GM23248 (cell line): ENCODE measurements at places on chromosomes 12 and 14. TPM values are rescaled to one million over a fixed set of nuclear protein-coding genes. Genes with fewer than 3 reads are reported as not detected.
A peak's percentile ranks its signal among the peaks of the same experiment; 100 is the strongest.

LRRC10 gene
- total RNA-seq = not detected in 2 replicates

STXBP6 gene
- 13.9 and 14.4 TPM in 2 replicates for total RNA-seq

GPR135 gene
- total RNA-seq = 2.6 and 5.8 TPM in 2 replicates

SOAT2 gene
- not detected in 2 replicates for total RNA-seq

SLC4A8 gene
- 2.6 and 4.3 TPM in 2 replicates for total RNA-seq

EP400 gene
- 8.6 and 9.6 TPM in 2 replicates for total RNA-seq

NDUFA9 gene
- 57.8 and 61.2 TPM in 2 replicates for total RNA-seq

ZNF891 gene
- 0.43 and 0.63 TPM in 2 replicates for total RNA-seq

TRPV4 gene
- 0.65 and 1.6 TPM in 2 replicates for total RNA-seq

GRCh38 chr14:89304972-89305703, 111.9 kb downstream of the FOXN3 start:
- DNase-seq = peak; percentile 82
- peaks cover 41% of the 10 kb centered on the region for H3K4me1 ChIP-seq

GRCh38 chr14:32019276-32019675, 57.8 kb upstream of the ARHGAP5 start:
- DNase-seq = no peak
- H3K4me1 ChIP-seq = no peaks in the 10 kb centered on the region
- H3K36me3 ChIP-seq = no peaks in the 10 kb centered on the region
- H3K27ac ChIP-seq = no peak overlapping the region

- no peak for DNase-seq
- no peak overlapping the region for H3K4me3 ChIP-seq
- H3K4me1 ChIP-seq = no peaks in the 10 kb centered on the region
- H3K27me3 ChIP-seq = no peaks in the 10 kb centered on the region
These were observed 106.2 kb downstream of the GPATCH2L start for GRCh38 chr14:76257842-76258397.

- DNase-seq = no peak
- H3K27me3 ChIP-seq = no peaks in the 10 kb centered on the region
- H3K4me3 ChIP-seq = no peak overlapping the region; the same call in 1 of the 2 replicates
- no peak overlapping the region for H3K27ac ChIP-seq
- peaks cover 12% of the 10 kb centered on the region for H3K4me1 ChIP-seq
- no peaks in the 10 kb centered on the region for H3K36me3 ChIP-seq
These were observed 2.6 kb downstream of the CCDC85C start for GRCh38 chr14:99601361-99601831.

- H3K27me3 ChIP-seq = no peaks in the 10 kb centered on the region
- peak overlapping the region; percentile 97 for H3K27ac ChIP-seq
- peak overlapping the region; percentile 96 for H3K4me3 ChIP-seq
- H3K36me3 ChIP-seq = no peaks in the 10 kb centered on the region
These were observed 652 bp downstream of the BAZ1A start for GRCh38 chr14:34874386-34875030.

DNA sequence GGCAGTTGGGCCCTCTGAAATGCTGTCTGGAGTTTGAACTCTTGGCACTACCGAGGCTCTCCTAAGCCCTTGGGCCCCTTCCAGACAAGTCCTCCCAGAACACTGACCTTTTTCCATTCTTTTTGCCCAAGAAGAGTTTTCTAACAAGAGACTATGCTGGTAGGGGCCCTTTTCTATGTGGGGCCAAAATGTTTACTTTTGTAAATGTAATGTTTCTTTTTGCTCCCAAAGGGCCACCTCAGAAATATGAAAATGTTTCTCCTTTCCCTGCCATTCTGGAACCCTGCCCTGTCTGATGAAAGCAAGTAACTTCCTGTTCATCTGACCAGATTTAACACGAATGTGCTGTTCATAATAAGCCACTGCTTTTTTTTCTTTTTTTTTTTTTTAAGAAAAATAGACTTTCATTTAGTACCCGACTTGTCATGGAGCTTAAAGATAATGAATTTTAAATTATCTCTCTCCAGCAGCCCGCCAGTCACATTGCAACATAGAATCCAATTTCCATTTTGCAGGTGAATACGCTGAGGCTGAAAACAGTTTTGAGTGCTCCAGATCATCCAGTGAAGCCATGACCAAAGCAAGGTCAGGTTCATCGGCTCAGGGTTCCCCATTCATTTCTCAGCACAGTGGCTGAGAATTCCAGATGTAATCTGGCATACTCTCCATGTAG, 169.9 kb downstream of the DPF3 start:
- no peaks in the 10 kb centered on the region for H3K27me3 ChIP-seq
- DNase-seq = peak; percentile 52
- H3K36me3 ChIP-seq = peaks cover 6% of the 10 kb centered on the region; the same call in 1 of the 2 replicates

DNA sequence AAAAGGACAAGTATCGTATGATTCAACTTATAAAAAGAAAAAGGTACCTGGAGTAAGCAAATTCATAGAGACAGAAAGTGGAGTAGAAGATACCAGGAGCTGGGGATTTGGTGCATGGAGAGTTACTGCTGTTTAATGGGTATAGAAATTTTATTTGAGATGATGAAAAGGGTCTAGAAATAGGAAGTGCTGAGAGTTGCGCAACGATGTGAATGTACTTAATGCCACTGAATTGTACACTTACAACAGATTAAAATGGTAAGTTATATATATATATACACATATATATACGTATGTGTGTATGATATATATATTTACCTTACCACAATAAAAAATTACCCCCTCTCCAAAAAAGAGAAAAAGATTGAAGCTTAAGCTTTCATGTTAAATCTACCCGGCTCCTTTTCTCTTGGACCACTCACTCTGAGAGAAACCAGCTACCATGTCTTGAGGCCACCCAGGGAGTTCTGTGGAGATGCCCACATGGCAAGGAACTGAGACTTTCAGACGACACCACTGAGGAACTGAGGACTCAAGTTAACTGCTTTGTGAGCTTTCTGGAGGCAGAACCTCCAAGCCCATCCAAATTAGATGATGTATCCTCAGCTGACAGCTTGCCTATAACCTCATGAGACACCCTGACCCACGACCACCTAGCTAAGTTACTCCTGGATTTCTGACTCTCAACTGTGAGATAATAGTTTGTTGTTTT, 130.0 kb upstream of the BTG1 start:
- no peaks in the 10 kb centered on the region for H3K27me3 ChIP-seq
- H3K27ac ChIP-seq = no peak overlapping the region
- H3K36me3 ChIP-seq = no peaks in the 10 kb centered on the region
- no peak for DNase-seq
- H3K4me1 ChIP-seq = no peaks in the 10 kb centered on the region
- H3K4me3 ChIP-seq = no peak overlapping the region

- no peaks in the 10 kb centered on the region for H3K27me3 ChIP-seq
- no peaks in the 10 kb centered on the region for H3K36me3 ChIP-seq
- peak; percentile 64 for DNase-seq
- peaks cover 72% of the 10 kb centered on the region for H3K4me1 ChIP-seq
- peak overlapping the region; percentile 19 for H3K27ac ChIP-seq
- no peak overlapping the region for H3K4me3 ChIP-seq
These were observed 13.4 kb downstream of the MARK3 start for GRCh38 chr14:103398427-103399195.

DNA sequence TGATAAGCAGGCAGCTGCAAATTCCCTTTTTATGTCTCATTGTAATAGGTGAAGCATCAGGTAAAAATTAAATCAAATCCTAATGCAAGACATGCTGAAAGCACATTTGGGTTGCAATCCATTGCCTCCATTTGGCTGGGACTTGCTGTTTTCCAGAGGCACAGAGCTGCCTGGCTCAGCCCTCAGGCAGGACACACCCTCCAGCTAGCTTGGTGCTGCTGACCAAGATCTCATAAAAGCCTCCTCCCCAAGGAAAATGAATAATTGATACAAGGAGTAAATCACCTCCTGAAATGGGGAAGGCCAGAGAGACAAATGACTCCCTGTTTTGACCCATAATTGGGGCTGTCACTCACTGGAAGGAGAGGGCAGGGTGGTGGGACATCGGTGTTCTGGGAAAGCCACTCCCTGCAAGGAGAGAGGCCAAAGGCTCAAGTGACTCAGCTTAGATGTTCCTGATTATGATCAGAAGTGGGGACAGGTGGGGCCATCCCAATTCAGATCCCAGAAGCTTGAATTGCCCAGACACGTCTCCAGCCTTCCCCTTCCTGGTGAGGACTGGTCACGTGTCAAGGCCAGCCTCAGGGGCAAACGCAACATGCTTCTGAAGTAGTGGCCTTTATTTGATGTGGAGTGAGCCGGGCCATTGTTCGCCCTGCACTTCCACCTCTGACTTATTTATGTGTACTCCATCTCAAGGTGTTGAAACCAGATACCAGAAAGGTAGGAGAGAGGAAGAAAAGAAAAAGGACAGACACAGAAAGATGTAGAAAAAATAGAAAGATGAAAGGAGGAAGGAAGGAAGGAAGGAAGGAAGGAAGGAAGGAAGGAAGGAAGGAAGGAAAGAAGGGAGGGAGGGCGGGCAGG, 773.7 kb downstream of the BCL11B start:
- H3K27ac ChIP-seq = no peak overlapping the region
- no peaks in the 10 kb centered on the region for H3K36me3 ChIP-seq
- DNase-seq = no peak
- no peaks in the 10 kb centered on the region for H3K27me3 ChIP-seq
- no peaks in the 10 kb centered on the region for H3K4me1 ChIP-seq
- no peak overlapping the region for H3K4me3 ChIP-seq

GRCh38 chr14:103155010-103155409, 31.7 kb downstream of the TNFAIP2 start:
- no peaks in the 10 kb centered on the region for H3K36me3 ChIP-seq
- no peaks in the 10 kb centered on the region; the same call in 1 of the 2 replicates for H3K27me3 ChIP-seq
- no peak overlapping the region for H3K27ac ChIP-seq
- no peaks in the 10 kb centered on the region for H3K4me1 ChIP-seq

DNA sequence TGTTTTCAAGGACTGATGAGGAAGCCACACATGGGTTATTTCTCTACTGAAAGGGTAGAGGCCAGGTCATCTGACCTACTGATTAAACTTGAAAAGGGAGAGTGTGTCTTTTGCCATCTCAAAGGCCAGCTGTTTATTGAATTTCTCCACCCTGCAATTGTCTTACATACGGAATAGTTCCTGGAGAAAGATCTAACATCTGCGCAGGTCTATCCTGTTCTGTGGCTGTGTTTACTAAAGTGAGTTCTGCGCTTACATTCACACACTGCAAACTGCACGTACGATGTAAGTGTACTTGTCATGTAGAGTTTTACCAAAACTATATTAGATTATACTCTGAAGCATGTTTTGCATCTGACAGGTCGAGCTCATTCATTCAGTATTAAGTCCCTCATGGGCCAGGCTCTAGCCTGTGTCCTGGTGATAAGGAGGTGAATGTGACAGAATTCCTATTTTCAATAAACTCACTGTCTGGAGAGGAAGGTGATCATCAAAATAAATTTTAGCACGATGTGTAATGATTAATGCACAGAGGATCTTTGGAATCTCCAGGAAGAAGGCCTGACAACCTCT, 96.6 kb downstream of the PRKCH start:
- H3K4me1 ChIP-seq = no peaks in the 10 kb centered on the region
- no peak overlapping the region for H3K27ac ChIP-seq
- no peak for DNase-seq
- H3K36me3 ChIP-seq = no peaks in the 10 kb centered on the region

GRCh38 chr14:41016213-41016612, 590.5 kb upstream of the LRFN5 start:
- no peaks in the 10 kb centered on the region for H3K4me1 ChIP-seq
- no peaks in the 10 kb centered on the region for H3K36me3 ChIP-seq
- no peak for DNase-seq

- no peaks in the 10 kb centered on the region for H3K4me1 ChIP-seq
- H3K27me3 ChIP-seq = no peaks in the 10 kb centered on the region
- no peak overlapping the region for H3K4me3 ChIP-seq
- H3K36me3 ChIP-seq = no peaks in the 10 kb centered on the region
These were observed 266.6 kb downstream of the KIF21A start for GRCh38 chr12:39176356-39176755.

- no peak for DNase-seq
- peaks cover 32% of the 10 kb centered on the region for H3K4me1 ChIP-seq
- no peaks in the 10 kb centered on the region for H3K27me3 ChIP-seq
- H3K36me3 ChIP-seq = no peaks in the 10 kb centered on the region
These were observed 232.2 kb downstream of the PCNX1 start for GRCh38 chr14:71139294-71139946.

- H3K27me3 ChIP-seq = no peaks in the 10 kb centered on the region
- no peak overlapping the region for H3K27ac ChIP-seq
- no peak for DNase-seq
- no peaks in the 10 kb centered on the region for H3K36me3 ChIP-seq
- no peaks in the 10 kb centered on the region for H3K4me1 ChIP-seq
These were observed 2.6 kb downstream of the MYF6 start for GRCh38 chr12:80709811-80710726.

- no peaks in the 10 kb centered on the region for H3K27me3 ChIP-seq
- DNase-seq = no peak
- no peak overlapping the region for H3K4me3 ChIP-seq
- no peaks in the 10 kb centered on the region for H3K4me1 ChIP-seq
- no peak overlapping the region for H3K27ac ChIP-seq
These were observed 78.1 kb upstream of the RPH3A start for GRCh38 chr12:112713471-112713870.

- H3K27ac ChIP-seq = no peak overlapping the region
- H3K4me3 ChIP-seq = no peak overlapping the region
- DNase-seq = no peak
- no peaks in the 10 kb centered on the region for H3K27me3 ChIP-seq
- H3K4me1 ChIP-seq = peaks cover 7% of the 10 kb centered on the region; the same call in 1 of the 2 replicates
- H3K36me3 ChIP-seq = no peaks in the 10 kb centered on the region
These were observed 147.5 kb downstream of the ADCK1 start for GRCh38 chr14:77947372-77947771.

DNA sequence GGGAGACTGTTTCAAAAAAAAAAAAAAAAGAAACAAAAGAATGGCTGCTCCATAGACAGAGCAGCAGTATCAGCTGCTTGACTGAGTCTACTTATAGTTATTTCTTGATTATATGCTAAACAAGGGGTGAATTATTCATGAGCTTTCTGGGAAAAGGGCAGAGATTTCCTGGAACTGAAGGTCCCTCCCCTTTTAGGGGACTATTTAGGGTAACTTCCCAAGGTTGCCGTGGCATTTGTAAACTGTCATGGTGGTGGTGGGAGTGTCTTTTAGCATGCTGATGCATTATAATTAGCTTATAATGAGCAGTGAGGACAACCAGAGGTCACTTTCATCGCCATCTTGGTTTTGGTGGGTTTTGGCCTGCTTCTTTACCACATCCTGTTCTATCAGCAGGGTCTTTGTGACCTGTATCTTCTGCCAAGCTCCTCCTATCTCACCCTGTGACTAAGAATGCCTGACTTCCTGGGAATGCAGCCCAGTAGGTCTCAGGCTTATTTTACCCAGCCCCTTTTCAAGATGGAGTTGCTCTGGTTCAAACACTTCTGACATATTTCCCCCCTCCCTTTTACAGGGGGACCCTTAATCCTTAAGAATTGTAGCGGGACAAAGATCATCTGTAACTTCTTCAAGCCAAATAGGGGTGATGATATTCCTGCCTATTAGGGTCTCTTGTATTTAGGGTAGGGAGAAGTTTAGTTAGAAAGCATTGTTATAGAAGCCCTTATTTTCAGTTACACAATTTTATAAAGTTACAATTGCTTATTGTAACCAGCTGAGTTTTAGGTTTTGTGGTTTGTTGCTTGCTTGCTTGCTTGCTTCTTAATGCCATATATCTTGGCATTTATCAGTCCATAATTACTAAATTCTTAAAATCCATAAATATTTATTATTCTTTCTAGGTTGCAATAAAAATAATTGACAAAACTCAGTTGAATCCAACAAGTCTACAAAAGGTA, 42.5 kb downstream of the MARK3 start:
- H3K27me3 ChIP-seq = no peaks in the 10 kb centered on the region
- H3K27ac ChIP-seq = peak overlapping the region; percentile 54
- H3K4me3 ChIP-seq = no peak overlapping the region
- H3K4me1 ChIP-seq = peaks cover 34% of the 10 kb centered on the region
